NCI-H460 (cell line): ENCODE measurements at places on chromosomes 7 and 10. TPM values are rescaled to one million over a fixed set of nuclear protein-coding genes. Genes with fewer than 3 reads are reported as not detected.

The GATA3 gene
- total RNA-seq, result 0.12 and 0.23 TPM in 2 replicates

The ADAM22 gene
- 3.3 and 3.6 TPM in 2 replicates for total RNA-seq

The ITGA8 gene
- total RNA-seq, result not detected in 2 replicates

The LOXL4 gene
- 0.09 and 0.20 TPM in 2 replicates for total RNA-seq

The PKD2L1 gene
- total RNA-seq, result 0.05 TPM in 1 of 2 replicates, not detected in the other

The SUN3 gene
- total RNA-seq, result not detected in 2 replicates
